ENCODE measurements at places on chromosomes 5 and 9.

GRCh38 chr5:159953609-159954008 lies 37.3 kb downstream of the ADRA1B start:
- no peaks in the 10 kb centered on the region for H3K36me3 ChIP-seq
- H3K27me3 ChIP-seq = peaks cover 4% of the 10 kb centered on the region
- H3K4me3 ChIP-seq = no peak overlapping the region
- H3K4me1 ChIP-seq = no peaks in the 10 kb centered on the region

DNA sequence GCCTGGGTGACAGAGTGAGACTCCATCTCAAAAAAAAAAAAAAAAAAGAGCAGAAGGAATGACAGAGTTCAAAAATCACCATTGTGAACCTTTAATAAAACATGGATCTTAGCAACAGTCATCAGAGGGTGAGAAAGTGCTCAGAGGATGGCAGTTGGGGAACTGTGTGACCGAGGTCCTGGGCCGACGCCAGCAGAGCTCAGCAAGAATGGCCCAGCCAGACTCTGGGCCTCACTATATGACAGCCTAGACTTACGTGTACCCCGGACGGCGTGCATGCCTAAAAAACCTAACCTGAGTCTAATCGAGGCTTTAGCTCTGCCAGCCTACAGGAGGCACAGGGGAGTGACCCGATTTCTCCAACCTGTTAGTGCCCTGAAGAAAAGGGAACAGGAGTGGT lies 64.3 kb downstream of the MVB12B start:
- DNase-seq = no peak
- H3K27me3 ChIP-seq = peaks cover 6% of the 10 kb centered on the region
- no peak overlapping the region for H3K4me3 ChIP-seq
- H3K36me3 ChIP-seq = peaks cover 7% of the 10 kb centered on the region
- no peak overlapping the region for H3K27ac ChIP-seq

- H3K27me3 ChIP-seq = peaks cover 3% of the 10 kb centered on the region
- no peak for DNase-seq
- H3K36me3 ChIP-seq = no peaks in the 10 kb centered on the region
- no peak overlapping the region for H3K27ac ChIP-seq
- H3K4me1 ChIP-seq = peaks cover 33% of the 10 kb centered on the region
Observed at GRCh38 chr9:76758476-76758875, 5.8 kb upstream of the PCA3 start.

GRCh38 chr9:69744688-69745380 lies 15.0 kb downstream of the PTAR1 start:
- peaks cover 24% of the 10 kb centered on the region for H3K4me1 ChIP-seq
- H3K27ac ChIP-seq = no peak overlapping the region
- peaks cover 41% of the 10 kb centered on the region for H3K36me3 ChIP-seq
- DNase-seq = no peak

DNA sequence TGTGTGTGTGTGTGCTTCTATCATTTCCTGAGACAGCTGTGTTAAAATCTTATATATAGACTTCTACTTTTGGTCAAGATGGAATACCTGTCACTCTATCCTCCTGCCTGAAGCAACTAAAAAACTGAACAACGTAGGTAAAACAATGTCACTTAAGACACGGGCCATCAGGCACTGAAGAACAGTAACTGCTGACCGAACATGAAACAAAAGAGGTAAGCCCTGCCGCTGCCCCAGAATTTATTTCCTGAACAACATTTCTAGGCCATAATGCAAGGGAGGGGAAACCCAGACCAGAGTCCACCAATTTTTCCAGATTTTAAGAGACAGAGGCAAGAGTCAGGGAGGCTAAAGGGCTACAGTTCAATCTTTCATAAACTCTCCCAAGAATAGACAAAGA lies 156.0 kb downstream of the CDC42SE2 start:
- H3K27ac ChIP-seq = peak overlapping the region; percentile 58
- no peak for DNase-seq
- peaks cover 6% of the 10 kb centered on the region for H3K36me3 ChIP-seq

DNA sequence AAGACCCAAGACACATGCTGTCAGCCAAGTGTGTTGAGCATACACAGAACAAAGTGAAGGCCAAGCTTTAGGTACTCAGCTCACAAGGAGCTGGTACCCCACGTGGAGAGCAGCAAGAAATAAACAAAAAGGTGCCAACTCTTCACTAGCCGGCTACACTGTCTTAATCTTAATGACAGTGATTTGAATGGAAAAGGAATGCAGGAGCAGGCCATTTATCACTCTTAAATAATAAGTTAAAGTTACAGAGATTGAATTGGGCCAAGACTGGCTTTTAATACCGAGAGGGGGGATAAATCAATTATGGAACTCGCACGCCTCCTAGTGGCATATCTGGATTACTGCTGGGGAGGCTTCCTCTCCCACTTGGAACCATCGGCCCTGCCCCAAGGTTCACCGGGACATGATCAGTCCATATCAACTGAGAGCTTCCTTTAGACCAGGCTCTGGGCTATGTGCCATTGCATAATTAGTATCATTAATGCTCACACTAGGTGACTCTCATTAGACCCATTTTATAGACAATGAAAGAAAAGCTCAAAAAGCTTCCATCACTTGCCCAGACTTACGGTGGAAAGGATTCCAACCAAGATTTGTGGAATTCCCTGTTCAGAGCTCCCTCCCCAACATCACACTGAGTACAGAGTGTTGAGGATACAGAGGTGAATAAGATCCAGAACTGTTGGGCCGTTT lies 94.0 kb downstream of the ACTL7B start:
- H3K27me3 ChIP-seq = peaks cover 10% of the 10 kb centered on the region
- no peaks in the 10 kb centered on the region for H3K36me3 ChIP-seq
- H3K4me1 ChIP-seq = no peaks in the 10 kb centered on the region
- no peak overlapping the region for H3K4me3 ChIP-seq
- no peak overlapping the region for H3K27ac ChIP-seq

- H3K36me3 ChIP-seq = no peaks in the 10 kb centered on the region
- DNase-seq = no peak
- peaks cover 8% of the 10 kb centered on the region for H3K27me3 ChIP-seq
- H3K4me1 ChIP-seq = no peaks in the 10 kb centered on the region
- H3K4me3 ChIP-seq = no peak overlapping the region
Observed at GRCh38 chr5:54868511-54869483, 116.6 kb downstream of the ESM1 start.

DNA sequence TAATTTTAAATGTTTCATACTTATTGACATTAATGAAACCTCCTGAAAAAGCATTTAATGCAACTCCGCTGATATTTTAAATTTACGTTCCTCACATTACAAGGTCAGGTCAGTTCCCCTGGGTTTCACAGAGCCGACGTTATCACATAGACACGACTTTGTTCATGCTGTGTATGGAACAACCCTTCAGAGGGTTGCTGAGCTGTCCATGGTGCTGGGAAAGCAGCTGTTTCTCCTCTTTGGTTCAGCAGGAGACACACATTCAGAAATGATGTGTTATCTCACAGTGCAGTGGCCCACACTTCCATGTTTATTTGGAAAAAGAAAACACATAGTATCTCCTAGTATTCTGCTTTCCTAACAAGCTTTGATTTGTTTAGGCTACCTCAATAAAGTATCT lies 53.5 kb downstream of the PPP2R2B start:
- DNase-seq = no peak
- H3K36me3 ChIP-seq = no peaks in the 10 kb centered on the region
- H3K27ac ChIP-seq = no peak overlapping the region
- H3K27me3 ChIP-seq = no peaks in the 10 kb centered on the region

DNA sequence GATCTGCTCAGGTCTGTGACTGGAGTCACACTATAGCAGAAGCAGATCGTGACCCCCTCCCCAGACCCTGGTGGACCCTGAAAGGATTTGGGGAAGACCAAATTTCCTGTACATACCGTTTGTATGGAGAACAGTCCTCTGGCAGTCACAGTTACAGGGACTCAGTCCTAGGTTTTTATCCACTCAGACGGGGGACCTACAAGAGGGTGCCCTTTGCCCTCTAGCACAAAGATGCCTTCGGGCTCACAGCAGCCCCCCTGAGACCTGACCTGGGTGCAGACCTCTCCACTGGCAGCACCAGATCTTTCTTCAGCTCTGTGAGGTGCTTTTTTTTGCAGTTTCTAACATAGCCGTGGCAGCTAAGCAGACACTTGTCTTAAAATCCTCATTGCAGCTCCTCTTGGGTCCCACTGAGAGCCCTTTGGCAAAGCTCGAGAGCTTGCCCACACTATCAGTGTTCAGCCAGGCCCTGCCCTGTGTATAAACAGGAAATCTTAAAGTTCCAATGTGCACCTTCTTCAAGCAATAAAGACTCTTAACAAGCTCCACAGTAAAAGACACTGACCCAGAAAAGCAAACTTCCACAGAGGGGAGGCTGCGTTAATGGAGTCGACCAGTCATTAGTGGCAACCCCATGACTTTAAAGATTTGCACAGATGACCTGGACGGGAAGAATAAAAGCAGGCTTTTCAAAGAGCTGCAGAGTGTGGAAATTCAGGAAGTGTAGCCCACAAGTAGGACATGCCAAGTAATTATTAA lies 71.8 kb upstream of the LHFPL2 start:
- H3K27ac ChIP-seq = peak overlapping the region; percentile 71
- H3K4me1 ChIP-seq = peaks cover 24% of the 10 kb centered on the region
- no peaks in the 10 kb centered on the region for H3K27me3 ChIP-seq
- no peaks in the 10 kb centered on the region for H3K36me3 ChIP-seq

GRCh38 chr5:154276973-154277331 lies 86.4 kb downstream of the GALNT10 start:
- H3K27me3 ChIP-seq = no peaks in the 10 kb centered on the region
- H3K4me1 ChIP-seq = peaks cover 45% of the 10 kb centered on the region
- no peak overlapping the region for H3K4me3 ChIP-seq
- peaks cover 8% of the 10 kb centered on the region for H3K36me3 ChIP-seq
- no peak for DNase-seq

DNA sequence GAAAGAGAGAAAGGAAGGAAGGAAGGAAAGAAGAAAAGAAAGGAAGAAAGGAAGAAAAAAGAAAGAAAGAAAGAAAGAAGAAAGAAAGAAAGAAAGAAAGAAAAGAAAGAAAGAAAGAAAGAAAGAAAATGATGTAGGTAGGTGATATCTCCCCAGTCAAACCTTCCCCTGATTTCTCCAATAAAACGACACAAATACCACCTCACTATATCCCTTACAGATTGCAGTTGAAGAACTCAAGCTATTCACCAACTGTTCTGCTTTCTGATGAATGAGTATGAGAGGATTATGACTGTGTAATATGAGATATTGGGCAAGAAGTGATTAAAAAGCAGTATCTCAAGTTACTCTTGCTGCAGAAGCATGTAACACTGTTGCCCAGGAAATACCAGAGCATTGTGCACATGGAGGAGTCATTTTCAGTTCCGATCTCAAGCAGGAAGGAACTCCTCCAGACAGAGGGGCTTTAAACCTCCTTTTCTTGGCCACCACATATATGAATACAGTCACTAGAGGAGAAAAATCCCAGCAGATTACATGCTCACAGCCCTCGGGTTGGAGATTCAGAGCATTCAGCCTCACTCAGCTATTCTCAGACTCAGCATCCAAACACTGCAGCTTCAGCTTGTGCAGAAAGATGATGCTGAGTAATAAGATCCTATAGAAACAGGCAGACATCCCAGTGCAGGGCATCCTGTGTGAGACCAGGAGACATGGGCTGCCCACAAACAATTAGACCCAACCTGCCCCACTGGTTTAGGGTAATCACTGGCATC lies 61.4 kb downstream of the UGCG start:
- peaks cover 26% of the 10 kb centered on the region for H3K4me1 ChIP-seq
- H3K27me3 ChIP-seq = no peaks in the 10 kb centered on the region
- no peak for DNase-seq

DNA sequence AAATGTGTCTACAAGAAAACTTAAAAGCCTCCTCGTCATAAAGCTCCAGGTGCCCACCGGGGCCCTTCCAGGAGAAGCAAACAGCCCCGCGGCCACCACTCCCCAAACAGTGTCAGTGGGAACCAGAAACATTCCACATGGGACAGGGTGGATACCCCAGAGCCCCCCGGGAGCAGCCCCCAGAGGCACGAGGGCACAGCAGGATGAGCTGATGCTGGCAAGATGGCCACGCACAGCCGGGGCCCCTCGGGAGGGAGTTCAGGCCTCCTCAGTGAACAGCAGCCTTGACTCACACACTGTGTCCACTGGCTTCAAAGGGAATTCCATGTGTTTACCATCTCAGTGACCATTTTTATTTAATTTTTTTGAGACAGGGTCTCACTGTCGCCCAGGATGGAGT lies 10.5 kb downstream of the EXD3 start:
- DNase-seq = no peak
- H3K36me3 ChIP-seq = peaks cover 3% of the 10 kb centered on the region
- peaks cover 4% of the 10 kb centered on the region for H3K27me3 ChIP-seq
- H3K4me3 ChIP-seq = no peak overlapping the region
- no peak overlapping the region for H3K27ac ChIP-seq

DNA sequence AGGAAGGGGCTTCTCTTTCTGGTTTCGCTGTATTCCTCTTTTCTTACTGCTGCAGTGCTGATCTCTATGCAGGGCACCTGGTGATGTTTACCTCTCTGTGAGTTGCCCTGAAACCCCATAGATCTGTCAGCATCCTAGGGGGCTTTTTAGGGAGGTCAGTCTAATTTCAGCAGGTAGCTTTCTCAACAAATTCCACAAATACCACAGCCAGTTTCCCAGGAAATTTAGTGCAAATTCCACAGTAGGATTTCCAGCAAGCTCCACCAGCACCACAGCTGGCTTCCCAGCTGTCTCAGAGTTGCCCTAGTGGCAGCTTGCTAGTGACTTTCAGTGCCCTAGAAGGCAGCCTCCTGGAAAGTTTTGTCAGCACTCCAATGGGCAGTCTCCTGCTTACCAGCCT lies 379.1 kb upstream of the SMC2 start:
- H3K4me1 ChIP-seq = no peaks in the 10 kb centered on the region
- H3K27me3 ChIP-seq = no peaks in the 10 kb centered on the region
- no peak overlapping the region for H3K27ac ChIP-seq
- no peak for DNase-seq

DNA sequence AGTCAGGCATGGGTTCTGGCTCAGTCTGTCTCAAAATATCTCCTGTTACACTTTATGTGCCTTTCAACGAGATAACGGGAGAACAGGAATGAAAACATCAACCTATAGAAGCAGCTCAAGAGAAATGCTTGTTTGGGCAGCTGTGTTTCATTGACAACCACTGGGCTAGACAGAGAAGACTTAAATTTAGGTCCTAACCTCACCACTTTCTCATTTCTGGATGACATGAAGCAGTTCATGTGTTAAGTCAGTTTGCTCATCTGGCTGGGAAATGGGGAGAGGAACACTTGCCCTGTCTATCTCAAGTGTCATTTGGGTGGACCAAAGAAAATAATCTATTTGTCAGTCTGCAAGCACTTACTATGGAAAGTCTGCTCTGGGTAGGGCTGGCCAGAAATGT lies 66.7 kb upstream of the PCA3 start:
- no peaks in the 10 kb centered on the region for H3K4me1 ChIP-seq
- H3K27me3 ChIP-seq = peaks cover 15% of the 10 kb centered on the region

DNA sequence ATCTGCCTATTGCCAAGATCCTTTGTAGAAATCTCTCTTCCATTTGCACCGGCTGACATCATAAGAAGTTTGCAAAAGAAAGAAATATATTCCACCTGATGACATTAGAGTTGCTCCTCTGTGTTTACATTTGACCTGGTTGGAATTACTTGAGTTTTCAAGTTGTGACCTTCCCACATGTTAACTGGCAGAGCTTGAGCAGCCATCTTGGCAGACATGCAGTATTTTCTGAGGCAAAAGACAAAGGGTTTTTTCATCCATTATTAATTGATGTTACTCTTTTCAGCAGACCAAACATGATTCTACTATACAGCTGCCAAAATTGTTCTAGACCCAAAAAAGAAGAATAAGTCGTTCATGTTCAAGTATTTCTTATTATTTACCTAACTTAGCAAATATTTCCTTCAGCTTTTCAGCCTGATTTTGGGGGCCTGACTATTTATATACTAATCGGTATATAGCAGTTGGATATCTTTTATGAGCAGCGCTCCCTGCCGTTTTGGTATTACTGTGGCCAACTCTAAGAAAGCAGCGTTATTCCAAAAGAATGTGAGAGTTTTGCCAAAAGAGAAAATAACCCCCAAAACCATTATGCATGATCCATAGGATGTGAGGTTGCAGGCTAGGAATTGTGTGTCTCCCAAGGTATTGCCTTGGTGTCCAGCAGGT lies 212.9 kb downstream of the PBX3 start:
- H3K4me1 ChIP-seq = peaks cover 4% of the 10 kb centered on the region
- H3K36me3 ChIP-seq = peaks cover 19% of the 10 kb centered on the region
- no peak for DNase-seq
- no peak overlapping the region for H3K27ac ChIP-seq
